Tibial nerve (tissue), 4 donors: ENCODE measurements at places on chromosomes 1 and 21.

DNA sequence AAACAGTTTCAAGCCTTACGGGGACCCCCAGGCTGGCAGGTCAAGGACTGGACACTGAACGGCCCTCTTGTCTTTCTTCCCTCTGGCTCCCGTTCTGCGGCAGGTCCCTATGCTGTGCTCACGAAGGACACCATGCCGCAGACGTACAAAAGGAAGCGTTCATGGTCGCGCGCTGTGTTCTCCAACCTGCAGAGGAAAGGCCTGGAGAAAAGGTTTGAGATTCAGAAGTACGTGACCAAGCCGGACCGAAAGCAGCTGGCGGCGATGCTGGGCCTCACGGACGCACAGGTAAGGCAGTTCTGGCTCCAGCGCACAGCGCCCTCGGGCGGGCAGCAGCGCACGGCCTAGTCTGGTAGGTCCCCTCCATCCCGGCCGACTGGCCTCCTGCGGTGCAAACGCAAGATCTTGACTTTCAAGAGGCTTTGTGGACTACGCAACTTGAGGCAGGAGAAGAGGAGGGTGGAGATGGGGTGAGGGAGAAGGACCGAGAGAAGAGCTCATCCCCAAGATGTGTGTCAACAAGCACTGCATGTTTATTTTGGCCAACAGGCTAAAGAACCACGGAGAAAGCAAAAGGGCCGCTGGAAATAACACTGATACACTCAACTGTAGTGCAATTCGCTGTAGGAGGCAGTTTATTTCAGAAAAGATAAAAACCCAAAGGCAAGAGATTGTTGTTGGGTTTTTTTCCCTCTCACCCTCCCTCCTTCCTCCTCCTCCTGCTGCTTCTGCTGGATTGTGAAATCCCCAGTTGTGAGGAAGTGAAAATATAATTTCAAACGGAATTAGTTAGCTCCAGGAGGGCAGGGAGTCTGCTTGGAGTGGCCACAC is 3.0 kb downstream of the HLX start:
- DNase-seq = no peak

DNA sequence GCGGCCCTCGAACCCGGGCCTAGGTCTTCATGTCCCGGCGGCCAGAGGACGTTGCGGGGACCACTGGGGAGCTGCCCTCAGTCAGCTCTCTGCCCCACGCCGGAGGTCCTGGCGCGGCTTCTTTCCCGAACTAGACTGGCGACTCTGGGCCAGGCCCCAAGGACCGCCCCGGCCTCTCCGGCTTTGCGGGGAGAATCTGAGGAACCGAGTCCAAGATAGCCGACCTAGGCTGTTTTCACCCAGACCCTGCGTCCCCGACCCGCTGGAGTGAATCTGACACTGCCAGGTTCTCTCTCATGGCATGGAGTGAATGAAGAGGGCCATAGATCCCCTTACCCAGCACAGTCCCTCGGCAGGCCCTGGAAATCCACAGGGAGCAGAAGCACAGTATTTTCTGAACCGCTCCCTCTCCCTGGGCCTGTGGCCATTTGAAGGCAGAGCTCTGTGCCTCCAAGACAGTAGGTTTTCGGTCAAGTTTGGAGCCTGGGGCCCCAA is 9.9 kb upstream of the BARHL2 start:
- DNase-seq = no peak

GRCh38 chr21:28483301-28484035 is 509.2 kb downstream of the LTN1 start:
- DNase-seq = no peak

DNA sequence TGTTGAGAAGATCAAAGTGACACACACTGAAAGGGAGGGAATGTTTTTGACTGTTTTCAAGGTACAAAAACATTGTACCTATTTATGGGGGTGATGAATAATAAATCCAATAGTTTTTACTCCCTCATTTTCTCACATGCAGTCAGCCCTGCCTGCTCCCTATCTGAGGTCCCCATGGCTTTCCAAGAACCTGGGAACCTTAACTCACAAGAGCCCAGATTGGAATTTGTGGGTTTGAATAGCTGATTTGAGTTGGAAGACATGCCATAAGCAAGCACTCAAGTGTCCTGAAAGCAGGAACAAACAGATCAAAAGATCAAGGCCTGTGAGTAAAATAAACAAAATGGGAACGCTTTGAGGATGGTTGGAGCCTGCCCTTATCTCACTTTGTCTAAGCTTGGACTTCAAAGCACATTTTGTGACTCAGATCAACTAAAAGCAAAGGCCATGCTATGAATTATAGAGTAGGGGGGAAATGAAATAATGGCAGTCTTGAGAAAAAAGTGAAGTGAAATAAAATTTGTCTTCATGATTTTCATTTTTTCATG is 136.6 kb downstream of the LYPLAL1 start:
- DNase-seq = no peak

DNA sequence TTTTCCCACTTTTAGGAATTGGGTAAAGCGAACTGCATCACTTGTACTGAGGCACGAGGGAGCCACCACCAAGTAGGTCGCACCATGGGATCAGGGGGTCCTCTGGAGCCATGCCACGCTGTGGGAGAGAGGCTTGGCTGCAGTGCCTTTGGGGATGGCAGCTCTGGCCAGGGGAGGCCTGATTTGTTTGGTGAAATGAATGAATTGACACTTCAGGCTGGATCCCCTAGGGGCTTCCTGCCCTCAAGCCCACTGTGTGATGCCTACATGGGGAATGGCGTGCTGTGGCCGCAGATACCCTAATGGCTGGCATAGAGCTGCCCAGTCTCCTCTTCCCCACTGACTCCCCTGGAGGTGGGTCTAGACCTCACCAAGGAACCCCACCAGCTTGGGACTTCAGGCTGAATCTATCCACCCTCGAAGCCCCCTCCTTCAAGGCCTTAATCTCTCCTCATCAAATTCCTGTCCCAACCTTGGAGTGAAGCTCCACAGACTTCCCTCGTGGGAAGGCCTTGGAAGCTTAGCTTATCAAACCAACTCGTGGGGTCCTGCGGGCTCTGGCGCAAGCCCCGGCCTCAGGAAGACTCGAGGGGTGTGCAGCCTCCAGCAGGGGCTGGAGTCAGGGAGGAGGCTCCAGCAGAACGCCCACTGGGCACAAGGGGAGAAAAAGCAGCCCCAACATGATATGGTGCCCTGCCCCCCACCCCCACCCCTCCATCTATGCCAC is 64.6 kb downstream of the VWA5B1 start:
- no peak for DNase-seq

GRCh38 chr1:191530928-191531327 is 627.3 kb upstream of the RGS18 start:
- DNase-seq = no peak

- DNase-seq = no peak
Measured at GRCh38 chr1:1969505-1969900, 34.1 kb downstream of the CFAP74 start.

- no peak for DNase-seq
Measured at GRCh38 chr21:32921632-32922230, 104.0 kb upstream of the OLIG2 start.

- no peak for DNase-seq
Measured at GRCh38 chr1:86712088-86712860, 7.9 kb downstream of the SH3GLB1 start.

GRCh38 chr1:20719871-20720620 is 2.2 kb upstream of the KIF17 start:
- DNase-seq = no peak

GRCh38 chr1:214439352-214440119 is 111.9 kb downstream of the PTPN14 start:
- no peak for DNase-seq

- no peak for DNase-seq
Measured at GRCh38 chr1:77540501-77541161, 141.8 kb downstream of the ZZZ3 start.

DNA sequence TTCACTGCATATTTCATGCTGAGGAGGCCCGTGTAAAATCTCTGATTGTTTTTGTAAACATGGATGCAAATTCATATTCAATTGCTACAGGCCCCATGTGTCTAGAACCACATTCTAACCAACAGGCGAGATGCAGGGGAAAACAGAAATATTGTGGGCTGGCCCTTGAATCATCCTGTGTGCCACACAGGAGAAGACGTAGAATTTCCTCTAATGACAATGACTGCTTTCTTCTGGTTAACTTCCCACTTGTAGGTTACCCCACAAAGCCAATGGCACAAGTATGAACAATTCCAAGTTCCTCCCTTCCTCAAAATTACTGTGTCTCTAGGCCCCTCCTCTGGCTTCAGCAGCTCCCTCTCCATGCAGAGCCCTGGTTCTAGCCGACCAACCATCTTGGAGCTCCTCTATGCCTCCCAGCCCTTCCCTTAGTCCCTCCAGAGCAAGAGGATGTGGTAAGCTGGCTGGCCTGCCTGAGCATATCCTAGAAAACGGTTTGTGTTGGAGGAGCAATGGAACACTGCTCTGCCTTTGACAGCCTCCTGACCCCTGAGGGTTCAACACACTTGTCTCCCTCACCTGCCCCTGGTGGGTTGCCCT is 205.2 kb downstream of the HS2ST1 start:
- DNase-seq = no peak

GRCh38 chr1:63316984-63317816 is 5.2 kb upstream of the FOXD3 start:
- DNase-seq = no peak

GRCh38 chr1:28886731-28887418 is 27.5 kb upstream of the EPB41 start:
- DNase-seq = peak; percentile 52

DNA sequence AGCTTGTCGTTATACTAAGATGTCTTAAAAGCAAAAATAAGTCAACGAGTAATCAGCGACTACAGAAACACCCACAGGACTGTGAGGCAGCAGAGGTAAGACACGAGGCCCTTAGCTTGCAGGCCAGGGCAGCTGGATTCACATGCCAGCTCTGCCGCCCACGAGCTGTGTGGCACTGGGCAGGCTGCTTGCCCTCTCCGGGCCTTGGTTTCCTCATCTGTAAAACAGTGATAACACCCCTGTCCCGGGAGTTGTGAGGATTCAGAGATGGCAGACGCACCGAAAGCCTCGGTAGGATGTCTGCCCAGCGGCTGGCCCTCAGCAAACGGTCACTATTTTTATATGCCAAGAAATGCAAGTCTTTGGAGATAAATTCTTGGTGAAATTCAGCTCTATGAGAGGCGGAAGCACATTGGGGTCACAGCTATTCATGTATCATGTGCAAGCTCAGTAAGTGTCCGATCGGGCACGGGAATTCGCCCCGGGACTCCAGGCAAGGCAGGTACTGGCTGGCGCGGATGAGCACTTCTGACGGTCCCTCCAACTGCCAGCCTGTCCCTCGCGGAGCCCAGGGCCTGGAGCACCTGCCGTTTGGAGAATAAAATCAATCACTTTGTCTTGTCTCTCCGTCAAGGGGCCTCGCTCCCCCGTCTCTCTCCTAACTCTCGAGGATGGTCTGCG is 1.1 kb downstream of the C2CD2 start:
- DNase-seq = no peak

GRCh38 chr1:5594056-5594956 is 397.9 kb downstream of the NPHP4 start:
- DNase-seq = no peak

DNA sequence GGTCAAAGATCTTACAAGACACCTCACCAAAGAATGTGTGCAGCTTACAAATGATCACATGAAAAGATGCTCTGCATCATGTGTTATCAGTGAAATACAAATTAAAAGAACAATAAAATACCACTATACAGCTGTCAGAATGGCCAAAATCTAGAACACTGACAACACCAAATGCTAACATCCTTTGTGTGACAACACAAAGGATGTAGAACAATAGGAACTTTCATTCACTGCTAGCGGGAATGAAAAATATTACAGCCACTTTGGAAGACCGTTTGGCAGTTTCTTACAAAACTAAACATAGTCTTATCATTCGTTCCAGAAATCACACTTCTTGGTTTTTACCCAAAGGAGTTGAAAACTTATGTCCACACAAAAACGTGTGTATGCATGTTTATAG is 20.6 kb upstream of the SELP start:
- no peak for DNase-seq

DNA sequence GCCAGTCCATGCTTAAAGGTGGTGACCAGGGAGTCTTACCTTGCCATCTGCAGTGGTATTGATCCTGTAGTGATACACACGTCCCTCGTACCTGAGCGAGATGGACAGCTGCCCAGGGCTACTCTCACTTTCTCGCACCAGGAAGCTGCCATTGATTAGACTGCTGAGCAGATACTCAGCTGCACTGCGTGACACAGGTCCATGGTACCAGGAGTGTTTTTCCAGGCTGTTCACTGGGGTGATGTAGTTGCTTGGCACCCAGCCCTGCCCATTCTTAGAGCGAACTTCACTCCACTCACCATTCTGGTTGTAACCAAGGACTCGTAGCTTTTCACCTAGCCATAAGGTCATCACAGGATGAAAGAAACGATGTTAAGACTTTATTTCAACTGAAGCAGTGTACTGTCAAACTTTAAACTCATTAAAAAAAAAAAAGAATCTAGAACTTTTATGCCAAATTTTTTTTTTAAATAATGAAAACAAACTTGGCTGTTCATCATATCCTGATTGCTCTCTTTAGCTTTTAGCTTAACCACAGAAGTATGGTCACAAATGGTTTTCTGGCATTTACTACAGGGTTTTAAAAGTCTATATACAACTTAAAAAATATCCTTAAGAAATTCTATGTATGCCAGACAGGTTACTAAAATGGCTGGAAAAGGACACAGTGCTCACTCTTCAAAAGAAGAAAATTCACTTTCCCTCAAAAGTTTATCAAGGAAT is 44.6 kb downstream of the TOR3A start:
- DNase-seq = no peak

DNA sequence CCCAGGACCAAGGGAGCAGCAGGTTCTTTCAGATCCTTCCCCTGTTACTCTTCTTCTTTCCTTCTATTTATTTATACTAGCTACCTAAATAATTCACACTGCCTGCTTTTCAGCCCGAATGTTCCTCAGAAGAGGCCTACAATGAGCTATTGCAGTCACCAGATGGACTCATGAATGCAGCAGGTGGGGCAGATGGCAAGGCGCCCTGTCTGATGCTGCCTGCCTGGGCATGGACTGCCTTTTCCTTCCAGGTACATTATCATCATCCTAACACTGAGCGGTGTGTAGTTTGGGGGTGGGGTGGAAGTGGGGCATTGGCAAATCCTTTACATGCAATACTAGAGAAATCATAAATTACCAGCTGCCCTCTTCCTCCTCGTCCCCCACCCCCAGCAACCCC is 17.6 kb downstream of the ESRRG start:
- no peak for DNase-seq

- no peak for DNase-seq
Measured at GRCh38 chr1:81392526-81393226, 408.1 kb upstream of the ADGRL2 start.

GRCh38 chr1:88001460-88001859 is 672.8 kb downstream of the LMO4 start:
- DNase-seq = no peak

DNA sequence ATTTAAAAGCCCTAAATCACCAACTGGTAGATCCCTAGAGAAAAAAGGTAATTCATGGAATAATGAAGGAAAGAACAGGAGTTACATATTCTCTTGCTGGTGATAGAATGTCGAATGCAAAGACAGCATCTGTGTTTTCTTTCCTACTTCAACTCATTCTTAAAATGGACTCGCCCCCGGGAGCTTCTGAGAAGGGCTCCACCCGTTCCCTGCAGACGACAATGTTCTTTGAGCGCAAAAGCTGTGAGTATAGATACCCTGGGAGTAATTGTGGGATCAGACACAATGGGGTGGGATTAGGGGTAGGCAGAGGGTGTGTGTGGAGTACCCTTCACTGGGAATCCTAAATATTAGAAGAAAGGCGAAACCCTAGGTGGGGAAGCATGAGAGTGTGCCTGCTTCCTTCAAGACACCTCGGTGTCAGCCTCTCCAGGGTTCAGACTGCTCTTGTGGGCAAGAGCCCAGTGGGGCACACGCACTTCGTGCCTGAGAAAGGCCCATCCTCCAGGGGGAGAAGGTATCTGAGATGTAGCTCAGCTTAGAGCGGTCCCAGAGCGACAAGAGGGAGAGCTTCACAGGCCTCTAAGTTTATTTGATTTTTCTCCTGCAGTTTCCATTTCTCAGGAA is 123.3 kb upstream of the DPYD start:
- no peak for DNase-seq
